Hepatocyte (in vitro differentiated cells): ENCODE measurements at places on chromosomes 5 and 9. TPM values are rescaled to one million over a fixed set of nuclear protein-coding genes. Genes with fewer than 3 reads are reported as not detected.

The FREM1 gene
- 27.7 and 36.1 TPM in 2 replicates for total RNA-seq

The RMRP gene
- total RNA-seq, result 1,377 and 3,174 TPM in 2 replicates

- H3K27me3 ChIP-seq, result no peaks in the 10 kb centered on the region
- peak overlapping the region; percentile 91 for H3K27ac ChIP-seq
- peak overlapping the region; percentile 81 for H3K4me3 ChIP-seq
Measured at GRCh38 chr5:14665949-14666348, 1.4 kb downstream of the OTULIN start.

DNA sequence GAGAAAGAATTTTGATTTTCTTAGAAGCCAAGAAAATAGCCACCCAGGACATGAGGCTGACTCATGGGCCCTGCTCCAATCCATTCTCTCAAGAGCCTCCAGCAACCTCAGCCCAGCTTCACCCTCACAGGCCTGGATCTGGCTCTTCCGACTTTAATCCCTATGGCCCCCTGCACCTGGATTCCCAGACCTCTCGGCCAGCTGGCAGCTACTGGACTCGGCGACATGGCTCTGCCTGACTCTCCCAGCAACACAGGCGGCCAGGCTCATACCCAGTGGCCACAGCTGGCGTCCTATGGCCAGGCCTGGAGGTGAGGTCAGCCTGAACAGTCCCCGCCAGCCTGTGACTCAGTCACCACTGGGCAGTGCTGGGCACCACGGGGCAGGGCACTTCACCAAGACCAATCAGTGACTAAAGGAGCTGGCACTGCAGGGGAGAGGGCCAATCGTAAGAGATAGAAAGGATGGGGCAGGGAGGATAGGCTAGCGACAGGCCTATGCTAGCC lies 6.2 kb upstream of the PDLIM4 start:
- no peaks in the 10 kb centered on the region for H3K27me3 ChIP-seq
- peaks cover 5% of the 10 kb centered on the region for H3K4me1 ChIP-seq
- no peak for DNase-seq
- H3K36me3 ChIP-seq, result no peaks in the 10 kb centered on the region

The MRPL36 gene
- 25.6 and 40.3 TPM in 2 replicates for total RNA-seq

GRCh38 chr9:16294133-16294770 lies 576.2 kb downstream of the BNC2 start:
- no peak overlapping the region for H3K27ac ChIP-seq
- no peaks in the 10 kb centered on the region for H3K4me1 ChIP-seq
- H3K4me3 ChIP-seq, result no peak overlapping the region

DNA sequence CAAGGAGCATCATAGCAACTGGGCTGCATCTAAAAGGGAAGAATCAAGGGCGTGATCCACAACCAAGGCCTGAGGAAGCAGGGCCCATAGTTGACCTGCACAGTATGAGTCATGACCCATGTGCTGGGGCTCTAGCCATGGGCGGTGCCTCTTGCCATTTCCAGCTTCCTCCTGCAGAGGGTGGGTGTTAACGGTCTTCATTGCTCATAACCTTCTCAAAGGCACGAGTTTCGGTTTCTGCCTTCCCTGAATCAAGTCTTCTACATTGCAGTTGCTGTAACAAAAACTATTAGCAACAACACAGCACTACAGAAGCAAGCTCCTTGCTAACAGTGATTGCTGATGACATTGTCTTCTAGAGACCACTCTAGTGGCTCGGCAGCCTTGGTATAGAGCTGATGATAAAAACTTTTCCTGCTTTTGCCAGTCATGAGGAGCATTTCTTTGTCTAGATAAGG lies 66.9 kb downstream of the CTSL start:
- no peak overlapping the region for H3K4me3 ChIP-seq
- H3K27ac ChIP-seq, result peak overlapping the region; percentile 84
- no peaks in the 10 kb centered on the region for H3K36me3 ChIP-seq
- peaks cover 9% of the 10 kb centered on the region for H3K4me1 ChIP-seq
- DNase-seq, result peak; percentile 71
- H3K27me3 ChIP-seq, result no peaks in the 10 kb centered on the region

DNA sequence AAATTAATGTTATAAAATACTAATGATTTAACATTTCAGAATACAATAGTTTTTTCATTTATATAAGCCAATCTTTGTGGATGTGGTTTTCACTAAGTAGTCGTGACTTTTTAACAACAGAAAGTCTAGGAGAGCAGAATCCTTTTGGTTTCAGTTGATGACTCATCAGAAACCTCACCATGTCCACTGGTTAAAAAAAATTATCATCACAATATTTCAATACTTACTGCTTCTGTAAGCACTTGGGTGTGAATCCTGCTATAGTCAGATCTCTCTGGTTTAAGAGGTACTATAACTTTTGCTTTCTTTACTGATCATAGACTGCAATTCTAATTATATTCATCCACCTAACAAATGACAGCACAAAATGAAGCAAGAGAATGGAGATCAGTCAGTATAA lies 77.2 kb downstream of the MRPS30 start:
- no peaks in the 10 kb centered on the region for H3K27me3 ChIP-seq
- no peaks in the 10 kb centered on the region for H3K36me3 ChIP-seq
- no peak overlapping the region for H3K27ac ChIP-seq
- no peak for DNase-seq

The FBP2 gene
- total RNA-seq, result 0.20 TPM in 1 of 2 replicates, not detected in the other

The IL3 gene
- 0.37 TPM in 1 of 2 replicates, not detected in the other for total RNA-seq

DNA sequence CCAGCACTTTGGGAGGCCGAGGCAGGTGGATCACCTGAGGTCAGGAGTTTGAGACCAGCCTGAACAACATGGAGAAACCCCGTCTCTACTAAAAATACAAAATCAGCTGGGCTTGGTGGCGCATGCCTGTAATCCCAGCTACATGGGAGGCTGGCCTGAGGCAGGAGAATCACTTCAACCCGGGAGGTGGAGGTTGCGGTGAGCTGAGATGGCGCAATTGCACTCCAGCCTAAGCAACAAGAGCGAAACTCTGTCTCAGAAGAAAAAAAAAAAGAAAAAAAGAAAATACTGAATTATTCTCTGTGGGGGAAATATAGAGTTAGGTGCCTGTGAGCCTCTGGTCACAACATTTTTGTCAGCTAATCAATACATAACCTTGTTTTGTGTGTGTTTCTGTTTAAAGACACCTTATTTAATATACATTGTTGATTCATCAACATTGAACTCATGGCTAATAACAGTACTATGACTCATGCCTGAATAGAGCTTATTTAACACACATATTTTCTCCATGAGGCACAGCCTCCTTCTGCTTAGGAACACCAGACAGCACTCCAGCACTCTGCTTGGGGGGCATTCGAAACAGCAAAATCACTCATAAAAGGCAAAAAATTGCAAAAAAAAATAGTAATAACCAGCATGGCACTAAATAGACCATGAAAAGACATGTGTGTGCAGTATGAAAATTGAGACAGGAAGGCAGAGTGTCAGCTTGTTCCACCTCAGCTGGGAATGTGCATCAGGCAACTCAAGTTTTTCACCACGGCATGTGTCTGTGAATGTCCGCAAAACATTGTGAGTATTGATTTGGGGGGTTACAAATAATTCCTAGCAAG lies at the start of gene IL31RA:
Gene IL31RA (plus strand): TSS at position 519 of the 836 bp plus-strand sequence. CDS start 214 bp downstream, at position 733.
- no peaks in the 10 kb centered on the region for H3K36me3 ChIP-seq
- no peak within 1 kb of the TSS for H3K4me3 ChIP-seq
- peak; percentile 42 for DNase-seq
- H3K27me3 ChIP-seq, result no peaks in the 10 kb centered on the region

The CDKN2A gene
- total RNA-seq, result 0.76 and 0.90 TPM in 2 replicates

GRCh38 chr9:109168170-109168569 lies 1.1 kb upstream of the FRRS1L start:
- DNase-seq, result no peak
- H3K27ac ChIP-seq, result no peak overlapping the region
- no peak overlapping the region for H3K4me3 ChIP-seq
- peaks cover 23% of the 10 kb centered on the region for H3K27me3 ChIP-seq

- no peaks in the 10 kb centered on the region for H3K27me3 ChIP-seq
- H3K36me3 ChIP-seq, result no peaks in the 10 kb centered on the region
- peak overlapping the region; percentile 65 for H3K4me3 ChIP-seq
- H3K4me1 ChIP-seq, result peaks cover 10% of the 10 kb centered on the region
- DNase-seq, result no peak
- H3K27ac ChIP-seq, result peak overlapping the region; percentile 100
Measured at GRCh38 chr9:92325991-92326500, 293 bp downstream of the CENPP start.

DNA sequence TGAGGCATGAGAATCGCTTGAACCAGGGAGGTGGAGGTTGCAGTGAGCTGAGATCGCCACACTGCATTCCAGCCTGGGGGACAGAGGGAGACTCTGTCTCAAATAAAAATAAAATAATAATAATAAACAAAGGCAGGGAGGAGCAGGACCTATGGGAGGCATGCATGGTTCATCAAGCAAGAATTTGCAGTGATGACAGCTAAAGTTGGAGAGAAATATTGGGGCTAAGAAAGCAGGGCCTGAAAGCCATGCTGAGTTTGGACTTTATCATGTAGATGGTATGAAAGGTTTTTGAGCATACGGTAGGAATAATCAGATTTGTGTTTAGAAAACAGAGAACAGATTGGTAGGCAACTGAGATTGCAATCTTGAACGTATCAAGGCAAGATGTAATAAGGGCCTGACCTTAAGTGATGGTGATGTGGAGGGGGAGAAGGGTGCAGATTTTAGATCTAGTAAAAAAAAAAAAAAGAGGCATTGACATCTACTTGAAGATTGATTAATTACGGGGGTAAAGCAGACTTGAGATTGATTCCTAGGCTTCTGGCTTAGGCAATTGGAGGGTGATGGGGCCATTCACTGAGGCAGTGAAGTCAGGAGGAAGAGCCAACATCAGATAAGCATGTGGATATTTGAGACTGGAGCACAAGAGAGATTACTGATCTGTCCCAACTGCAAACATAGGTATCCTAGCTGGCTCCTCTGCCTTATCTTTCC lies 50.7 kb downstream of the CFAP95 start:
- no peak overlapping the region for H3K4me3 ChIP-seq
- DNase-seq, result no peak
- no peaks in the 10 kb centered on the region for H3K27me3 ChIP-seq
- no peak overlapping the region for H3K27ac ChIP-seq

DNA sequence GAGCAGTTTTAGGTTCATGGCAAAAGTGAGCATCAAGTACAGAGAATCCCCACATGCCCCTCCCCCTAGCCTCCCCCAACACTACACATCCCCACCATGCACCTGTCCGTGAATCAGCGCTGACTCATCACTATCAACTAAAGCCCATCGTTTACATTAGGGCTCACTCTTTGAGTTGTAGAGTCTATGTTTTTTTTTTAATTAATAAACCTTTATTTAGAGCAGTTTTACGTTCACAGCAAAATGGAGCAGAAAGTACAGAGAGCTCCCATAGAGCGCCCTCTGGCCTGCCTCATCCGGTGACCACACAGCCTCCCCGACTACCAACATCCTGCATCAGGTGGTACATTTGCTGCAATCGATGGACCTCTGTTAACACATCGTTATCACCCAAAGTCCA lies 47.9 kb upstream of the UNC5A start:
- H3K27ac ChIP-seq, result no peak overlapping the region
- no peaks in the 10 kb centered on the region for H3K36me3 ChIP-seq
- DNase-seq, result no peak
- H3K4me1 ChIP-seq, result no peaks in the 10 kb centered on the region
- no peak overlapping the region for H3K4me3 ChIP-seq

DNA sequence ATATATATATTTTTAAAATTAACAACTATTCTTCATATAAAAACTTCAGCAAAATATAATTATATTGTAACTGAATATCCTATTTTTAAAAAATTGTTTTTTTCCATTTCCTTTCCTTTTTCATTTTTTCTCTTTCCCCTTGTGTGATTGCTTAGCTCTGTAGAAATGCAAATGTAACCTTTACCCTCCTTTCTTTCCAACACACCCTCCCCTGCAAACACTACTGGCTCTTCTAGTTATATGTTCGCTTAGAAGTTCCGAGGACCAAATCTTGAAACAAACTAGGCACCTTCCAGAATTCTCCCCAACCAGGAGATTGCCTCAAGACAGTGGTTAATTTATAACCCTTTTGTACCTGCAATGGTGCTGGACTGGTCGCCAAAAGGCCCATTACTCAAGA lies 1980.0 kb upstream of the CDH6 start:
- no peak overlapping the region for H3K27ac ChIP-seq
- no peak overlapping the region for H3K4me3 ChIP-seq
- no peaks in the 10 kb centered on the region for H3K27me3 ChIP-seq
- no peaks in the 10 kb centered on the region for H3K4me1 ChIP-seq
- peak; percentile 5 for DNase-seq

GRCh38 chr9:28502189-28502588 lies 928.9 kb upstream of the C9orf72 start:
- no peak overlapping the region for H3K4me3 ChIP-seq
- no peak overlapping the region for H3K27ac ChIP-seq
- no peaks in the 10 kb centered on the region for H3K36me3 ChIP-seq
- no peaks in the 10 kb centered on the region for H3K27me3 ChIP-seq
- no peak for DNase-seq

The SPINK13 gene
- total RNA-seq, result not detected in 2 replicates

GRCh38 chr9:135087899-135088347 lies 455 bp downstream of the OLFM1 start:
- no peaks in the 10 kb centered on the region for H3K4me1 ChIP-seq
- H3K27me3 ChIP-seq, result peaks cover 64% of the 10 kb centered on the region
- no peak overlapping the region for H3K4me3 ChIP-seq
- no peaks in the 10 kb centered on the region for H3K36me3 ChIP-seq
- no peak overlapping the region for H3K27ac ChIP-seq
- DNase-seq, result no peak

- H3K36me3 ChIP-seq, result no peaks in the 10 kb centered on the region
- peaks cover 7% of the 10 kb centered on the region for H3K27me3 ChIP-seq
- DNase-seq, result no peak
- no peaks in the 10 kb centered on the region for H3K4me1 ChIP-seq
- no peak overlapping the region for H3K4me3 ChIP-seq
Measured at GRCh38 chr9:70053864-70054263, 10.2 kb downstream of the MAMDC2 start.
